Stimulated activated CD4-positive, alpha-beta T cell treated with anti-CD3 and anti-CD28 coated beads, Interleukin-4, amount 100 ng/mL, for 24 hours (primary cell): ENCODE measurements at places on chromosomes 3 and 15.
A peak's percentile ranks its signal among the peaks of the same experiment; 100 is the strongest.

DNA sequence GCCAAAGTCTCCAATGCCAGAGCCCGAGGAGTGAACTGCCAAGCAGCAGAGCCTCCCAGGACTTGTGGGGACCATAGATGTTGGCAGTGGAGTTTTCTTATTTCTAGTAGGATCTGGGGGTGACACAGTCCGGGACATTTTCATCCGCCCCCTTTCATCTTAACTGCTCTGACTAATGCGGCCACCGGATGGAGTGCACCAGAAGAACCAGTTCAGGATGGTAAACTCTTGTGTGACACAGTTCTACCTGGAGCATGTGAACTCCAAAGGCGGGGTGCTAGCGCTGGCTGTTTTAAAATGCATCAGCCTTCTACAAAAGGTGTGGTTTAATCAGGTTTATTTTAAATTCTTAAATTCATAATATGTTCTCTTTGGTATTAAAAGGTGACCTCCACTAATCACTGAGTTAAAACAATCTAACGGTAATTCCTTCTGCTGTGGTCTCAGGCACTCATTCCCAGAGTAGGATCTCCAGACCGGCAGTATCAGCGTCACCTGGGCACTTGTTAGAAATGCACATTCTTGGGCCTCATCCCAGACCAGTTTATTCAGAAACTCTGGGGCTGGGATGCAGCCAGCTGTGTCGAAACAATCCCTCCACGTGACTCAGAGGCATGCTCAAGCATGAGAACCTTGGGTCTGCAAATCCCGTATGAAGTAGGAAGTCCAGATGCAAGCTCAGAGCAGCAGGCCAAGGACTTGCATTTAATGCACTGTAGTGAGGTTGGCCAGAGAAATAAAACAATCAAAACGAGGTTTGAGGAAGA is 105.5 kb downstream of the GABRB3 start:
- no peak for DNase-seq

DNA sequence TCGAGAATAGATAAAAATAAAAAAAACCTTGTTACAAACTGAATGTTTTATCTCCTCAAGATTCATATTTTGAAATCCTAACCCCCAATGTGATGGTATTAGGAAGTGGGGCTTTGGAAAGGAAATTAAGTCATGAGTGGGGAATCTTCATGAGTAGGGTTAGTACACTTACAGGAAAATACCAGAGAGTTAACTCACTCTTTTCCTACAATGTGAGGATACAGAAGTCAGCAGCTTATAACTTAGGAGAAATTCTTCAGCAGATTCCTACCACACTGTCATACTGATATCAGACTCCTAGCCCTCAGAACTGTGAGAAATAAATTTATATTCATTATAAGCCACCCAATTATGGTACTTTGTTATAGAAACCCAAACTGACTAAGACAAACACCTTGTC is 453.1 kb downstream of the GBE1 start:
- no peak for DNase-seq

- DNase-seq, result no peak
These were observed 18.3 kb downstream of the RGMA start for GRCh38 chr15:93070551-93071296.

- DNase-seq, result no peak
These were observed 536.9 kb downstream of the ZIC1 start for GRCh38 chr3:147945968-147946519.

GRCh38 chr3:68793759-68794701 is 138.3 kb downstream of the TAFA4 start:
- no peak for DNase-seq

DNA sequence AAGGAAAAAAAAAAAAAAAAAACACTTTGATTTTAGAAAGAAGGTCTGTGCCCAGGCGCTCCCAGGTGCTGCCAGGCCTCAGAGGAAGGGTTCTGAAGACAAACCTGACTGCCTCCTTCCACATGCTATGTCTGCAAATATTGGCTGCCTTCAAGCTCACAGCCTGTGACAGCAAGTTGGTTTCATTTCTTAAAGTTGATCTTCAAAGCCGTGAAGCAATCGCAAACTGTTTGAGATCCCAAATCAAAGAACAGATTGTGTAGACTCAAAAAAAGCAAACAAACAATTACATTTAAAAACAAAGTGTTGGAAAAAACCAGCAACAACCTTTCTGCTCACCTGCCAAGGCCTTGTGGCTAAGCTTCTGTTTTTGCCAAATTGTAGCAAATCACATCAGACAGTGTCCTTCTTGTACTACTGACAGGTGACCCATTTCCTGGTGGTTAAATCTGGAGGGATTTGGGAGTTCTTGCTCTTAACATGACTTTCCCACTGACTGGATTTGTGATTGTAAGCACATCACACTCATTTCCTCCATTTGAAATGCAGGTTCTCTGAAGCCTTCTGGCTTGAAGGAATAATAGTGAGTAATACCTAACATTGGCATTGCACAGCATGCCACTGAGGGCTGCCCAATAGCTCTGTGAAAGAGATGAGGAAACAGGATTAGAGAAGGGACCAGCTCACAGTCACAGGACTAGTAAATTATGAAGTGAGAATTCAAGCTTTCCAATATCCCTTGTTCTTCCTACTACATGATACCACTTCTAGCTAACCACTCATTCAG is 502.4 kb downstream of the LPP start:
- no peak for DNase-seq

- DNase-seq, result no peak
These were observed 2.5 kb downstream of the MPI start for GRCh38 chr15:74892313-74892712.

DNA sequence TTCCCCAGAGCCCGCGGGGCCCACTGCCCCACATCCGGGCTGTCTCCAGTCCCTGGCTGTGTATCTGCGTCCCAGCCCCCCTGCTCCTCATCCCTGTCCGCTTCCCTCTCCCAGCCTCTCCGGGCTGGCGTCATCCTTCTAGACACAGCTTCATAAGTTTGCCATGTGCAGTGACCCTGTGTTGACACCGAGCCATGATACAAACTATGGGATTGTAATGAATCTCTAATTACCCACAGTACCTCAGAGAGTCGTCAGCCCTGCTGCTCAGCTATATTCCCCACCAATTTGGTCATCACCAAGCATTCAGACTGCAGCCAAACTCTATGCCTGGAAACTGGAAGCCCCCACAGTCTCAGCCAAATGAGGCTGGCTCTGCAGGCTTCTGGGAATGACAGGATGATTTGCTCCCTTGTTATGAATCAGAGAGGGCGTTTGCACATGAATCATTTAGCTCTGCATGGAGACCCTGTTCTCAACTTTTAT is 466.1 kb upstream of the ATP11B start:
- DNase-seq, result no peak

- no peak for DNase-seq
These were observed 57.7 kb downstream of the SUCNR1 start for GRCh38 chr3:151931171-151931570.

DNA sequence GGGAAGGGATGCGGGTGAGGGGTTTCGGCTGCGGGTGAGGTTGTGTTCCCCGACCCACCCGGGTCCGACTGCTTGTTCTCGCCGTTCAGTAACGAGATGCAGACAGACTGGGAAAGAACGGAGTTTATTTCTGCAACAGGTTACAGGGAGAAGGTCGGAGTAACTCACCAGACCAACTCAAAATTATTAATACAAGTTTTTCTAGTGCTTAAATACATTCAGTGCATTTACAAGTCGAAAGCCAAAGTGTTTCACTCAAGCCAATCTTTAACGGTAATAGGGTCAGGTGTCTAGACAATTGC is 492 bp upstream of the HIGD1A start:
- DNase-seq, result no peak

GRCh38 chr3:193974671-193975535 is 161.0 kb upstream of the HES1 start:
- DNase-seq, result no peak

- peak; percentile 41 for DNase-seq
These were observed 207.1 kb downstream of the TBC1D2B start for GRCh38 chr15:77870195-77871065.

DNA sequence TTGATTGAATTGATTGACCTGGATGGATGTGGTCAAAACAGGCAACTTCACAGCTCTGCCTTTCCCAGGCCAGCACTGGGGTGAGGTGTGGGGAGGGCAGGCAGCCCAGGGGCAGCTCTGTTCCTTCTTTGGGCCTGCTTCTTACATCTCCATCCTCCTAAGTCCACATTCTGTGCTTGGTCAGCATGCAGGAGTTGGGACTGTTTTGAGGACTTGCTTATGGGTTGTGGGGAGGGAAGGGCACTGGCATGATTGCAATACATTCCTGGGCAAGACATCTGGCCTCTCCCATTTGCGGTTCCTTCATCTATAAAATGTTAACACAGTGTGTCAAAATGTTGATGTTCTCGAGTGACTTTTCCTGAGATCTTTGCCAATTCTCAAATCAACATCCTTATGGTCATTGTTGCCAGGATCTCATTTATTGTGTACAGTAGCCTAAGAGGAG is 84.1 kb downstream of the ST6GAL1 start:
- DNase-seq, result no peak

DNA sequence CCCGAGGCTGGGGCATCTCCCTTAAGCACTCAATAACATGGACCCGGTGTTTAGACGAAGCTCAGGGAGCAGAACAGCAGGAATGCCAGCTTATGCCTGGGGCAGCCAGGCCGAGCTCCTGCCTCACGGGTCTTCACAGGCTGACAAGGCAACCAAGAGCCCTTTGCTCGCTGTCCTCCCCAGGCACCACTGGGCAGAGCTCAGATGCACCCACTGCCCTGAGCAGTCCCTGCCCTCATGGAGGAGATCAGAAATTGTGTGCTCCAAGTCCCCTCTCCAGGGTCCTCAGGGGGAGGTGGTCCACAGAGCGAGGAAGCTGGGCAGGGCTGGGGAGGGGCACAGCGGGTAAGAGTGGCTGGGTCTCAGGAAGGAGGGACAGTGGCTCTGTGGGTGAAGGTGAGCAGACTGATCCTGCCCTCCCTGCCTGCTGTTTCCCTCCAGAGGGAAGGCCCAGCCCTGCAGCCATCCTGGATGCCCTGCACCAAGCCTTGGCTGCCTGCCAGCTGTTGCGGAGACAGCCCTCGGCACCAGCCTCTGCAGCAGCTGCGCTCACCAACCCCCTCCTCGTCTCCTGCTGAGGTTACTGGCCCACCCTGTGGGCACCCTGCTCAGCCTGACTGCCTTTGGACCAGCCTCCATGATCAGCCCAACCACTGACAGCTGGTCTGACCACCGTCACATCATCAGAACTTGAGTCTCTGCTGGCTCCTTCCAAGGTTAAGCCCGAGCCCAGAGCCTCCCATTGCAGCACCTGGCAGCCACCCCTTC is 21.1 kb upstream of the GP9 start:
- no peak for DNase-seq

- DNase-seq, result peak; percentile 67
These were observed at the start of gene DAPK2 for GRCh38 chr15:64046421-64047153. DAPK2 (minus strand) TSS chr15:64046485; CDS start chr15:64040261, 6,224 bp downstream.

DNA sequence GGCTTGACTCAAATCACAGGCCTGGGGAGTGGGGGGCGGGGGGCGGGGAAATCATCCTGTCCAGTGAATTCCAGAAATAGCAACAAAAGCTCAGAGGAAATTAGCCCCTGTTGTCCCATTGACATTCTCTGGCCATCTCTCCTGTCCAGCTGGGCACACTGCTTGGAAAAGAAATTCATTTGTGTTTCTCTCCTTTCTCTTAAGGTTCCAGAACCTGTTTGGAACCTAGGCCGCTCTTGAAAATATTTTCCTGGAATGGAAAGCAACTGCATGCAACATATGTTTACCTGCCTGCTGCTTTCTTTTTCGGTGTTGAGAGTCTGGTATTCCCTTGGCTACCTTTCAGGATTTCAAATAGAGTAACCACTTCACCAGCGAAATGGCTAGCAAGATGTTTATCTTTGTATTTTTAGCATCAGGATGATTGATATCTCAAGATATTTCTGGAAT is 169.0 kb downstream of the GHSR start:
- no peak for DNase-seq

DNA sequence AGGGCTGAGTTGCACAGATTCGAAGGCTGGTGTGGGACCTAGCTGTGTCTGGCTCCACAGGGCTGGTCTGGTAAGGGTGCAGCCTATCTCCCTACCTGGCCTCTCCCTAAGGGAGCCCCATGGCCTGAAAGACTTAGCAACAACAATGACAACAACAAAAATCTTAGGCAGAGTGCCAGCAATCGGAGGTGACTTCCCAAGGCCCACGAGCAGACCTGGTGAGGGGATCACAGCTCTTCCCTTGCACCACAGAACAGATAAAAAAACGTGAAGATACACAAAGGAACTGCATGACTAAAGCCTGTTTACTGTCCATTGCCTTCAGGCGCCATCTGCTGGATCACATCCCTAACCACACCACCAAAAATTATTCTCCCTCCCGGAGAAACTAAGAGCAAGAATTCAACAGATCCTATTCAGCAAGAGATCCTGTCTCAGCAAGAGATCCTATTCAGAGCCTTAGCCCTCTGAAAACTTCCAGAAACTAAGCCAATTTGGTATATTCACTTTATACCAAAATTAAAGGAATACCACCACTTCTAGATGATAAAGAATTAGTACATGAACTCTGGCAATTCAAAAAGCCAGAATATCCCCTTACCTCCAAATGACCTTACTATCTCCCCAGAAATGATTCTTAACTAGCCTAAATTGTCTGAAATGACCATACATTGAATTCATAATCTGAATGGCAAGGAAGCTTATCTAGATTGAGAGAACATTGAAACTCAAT is 24.1 kb upstream of the OR5K4 start:
- DNase-seq, result peak; percentile 51

DNA sequence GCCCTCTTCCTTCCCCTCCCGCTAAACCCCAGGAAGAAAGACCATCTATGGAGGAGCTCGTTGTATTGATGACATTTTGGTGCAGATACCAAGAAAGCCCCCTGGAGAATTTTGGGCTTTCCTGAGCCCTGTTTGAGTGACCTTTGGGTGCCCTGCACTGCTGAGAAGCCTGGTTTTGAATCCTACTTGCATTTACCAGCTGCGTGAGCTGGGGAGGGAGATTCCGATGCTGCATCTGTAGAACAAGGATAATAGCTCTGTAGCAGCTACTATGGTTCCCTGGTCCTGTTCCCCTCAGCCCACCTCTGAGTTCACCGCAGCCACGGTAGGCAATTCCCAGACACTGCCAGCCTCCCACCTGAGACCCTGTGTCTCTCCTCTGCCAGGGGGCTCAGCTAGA is 5.2 kb downstream of the APOD start:
- no peak for DNase-seq
